ENCODE measurements at places on chromosomes 5 and 9.

- no peak for DNase-seq
These were observed 100.9 kb upstream of the MSX2 start for GRCh38 chr5:174623433-174624019.

DNA sequence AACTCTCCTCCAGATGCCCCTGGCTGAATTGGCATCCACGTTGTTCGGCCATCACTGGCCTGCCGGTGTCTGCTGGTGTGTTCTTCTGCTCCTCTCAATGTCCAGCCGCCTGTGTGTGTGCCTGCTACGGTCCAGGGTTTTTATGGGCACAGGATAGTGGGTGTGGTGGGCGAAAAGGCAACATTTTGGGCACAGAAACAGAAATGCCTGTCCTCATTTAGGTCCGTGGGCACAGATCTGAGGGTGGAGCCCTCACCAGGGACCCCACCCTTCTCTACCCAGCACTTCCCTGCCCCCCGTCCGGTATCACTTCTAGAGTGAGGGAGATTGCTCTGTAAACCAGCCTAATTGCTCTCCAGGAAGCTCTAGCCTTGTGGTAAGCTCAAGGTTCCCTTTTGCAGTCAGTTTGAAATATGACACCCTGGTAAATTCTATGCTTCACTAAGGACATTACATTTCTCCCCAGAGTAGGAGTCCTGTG, 410.1 kb downstream of the MAT2B start:
- DNase-seq: peak; percentile 2

DNA sequence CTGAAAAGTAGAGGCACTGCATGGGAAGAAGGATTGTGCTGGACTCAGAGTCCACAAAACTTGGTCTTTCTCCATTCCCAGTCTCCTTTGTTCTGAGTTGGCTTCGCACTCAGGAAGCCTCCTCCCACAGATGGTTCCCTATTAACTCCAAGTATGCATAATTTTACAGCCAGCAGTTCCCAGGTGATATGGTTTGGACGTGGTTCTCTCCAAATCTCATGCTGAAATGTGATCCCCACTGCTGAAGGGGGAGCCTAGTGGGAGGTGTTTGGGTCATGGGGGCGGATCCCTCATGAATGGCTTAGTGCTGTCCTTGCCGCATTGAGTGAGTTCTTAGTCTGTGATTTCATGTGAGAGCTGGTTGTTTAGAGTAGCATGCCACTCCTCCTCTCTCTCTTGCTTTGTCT, 86.6 kb downstream of the FEM1C start:
- DNase-seq: no peak

DNA sequence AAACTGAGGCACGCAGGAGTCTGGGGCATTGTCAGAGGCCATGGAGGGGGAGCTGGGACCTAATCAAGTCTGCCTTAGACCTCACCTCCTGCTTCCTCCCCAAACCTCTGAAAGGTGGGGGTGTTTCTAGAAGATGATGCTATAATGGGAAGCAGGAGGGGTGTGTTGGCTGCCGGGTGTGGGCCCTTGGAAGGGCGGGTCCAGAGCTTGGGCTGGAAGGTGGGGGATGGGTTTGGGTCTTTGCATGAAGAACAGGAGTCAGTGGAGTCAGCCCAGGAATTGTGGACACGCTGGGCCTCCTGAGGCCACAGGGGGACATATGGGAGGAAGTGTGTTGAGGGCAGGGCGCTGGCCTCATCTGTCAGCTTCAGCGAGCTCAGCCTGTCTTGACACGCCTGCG, 101.0 kb upstream of the FCN2 start:
- no peak for DNase-seq

GRCh38 chr9:19464061-19464763, 55.4 kb downstream of the ACER2 start:
- DNase-seq: no peak

DNA sequence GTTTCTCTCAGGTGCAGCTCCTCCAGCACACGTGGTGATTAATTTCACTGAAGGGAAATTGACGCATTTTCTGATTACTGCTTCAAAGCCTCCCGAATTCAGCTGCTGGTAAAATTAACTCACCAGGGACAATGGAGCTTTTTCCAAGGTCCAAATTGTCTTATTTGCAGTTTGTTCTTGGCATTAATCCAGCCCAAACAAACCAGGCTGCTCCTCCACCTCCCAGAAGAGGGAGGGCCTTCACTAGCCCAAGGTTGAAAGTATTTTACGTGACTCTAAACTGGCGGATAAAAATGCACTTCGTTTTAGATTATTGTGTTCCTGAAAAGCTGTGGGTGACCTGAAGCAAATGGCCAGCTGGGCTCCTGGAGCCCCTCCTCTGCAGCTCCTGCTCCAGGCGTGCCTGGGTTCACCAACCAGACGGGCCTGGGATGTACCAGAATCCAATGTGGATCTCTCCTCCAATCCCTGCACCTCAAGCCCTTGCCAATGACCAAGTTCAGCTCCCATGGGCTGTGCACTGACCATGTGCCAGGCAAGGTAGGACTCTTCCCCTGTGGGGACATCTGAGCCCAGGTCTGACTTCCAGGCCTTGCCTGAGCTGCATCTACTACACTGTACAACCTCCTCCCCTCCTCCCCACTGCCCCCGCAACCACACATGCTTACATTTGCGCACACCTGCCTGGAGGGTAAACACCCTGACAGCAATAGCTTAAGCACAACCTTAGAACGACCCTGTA, 193.4 kb downstream of the CDK5RAP2 start:
- DNase-seq: no peak
